ENCODE measurements at places on chromosomes 2 and 18.
A peak's percentile ranks its signal among the peaks of the same experiment; 100 is the strongest.

- no peak for DNase-seq
Observed at GRCh38 chr2:3665886-3666612, 8.0 kb downstream of the ALLC start.

- no peak for DNase-seq
Observed at GRCh38 chr2:109151519-109151918, 22.5 kb downstream of the SH3RF3 start.

DNA sequence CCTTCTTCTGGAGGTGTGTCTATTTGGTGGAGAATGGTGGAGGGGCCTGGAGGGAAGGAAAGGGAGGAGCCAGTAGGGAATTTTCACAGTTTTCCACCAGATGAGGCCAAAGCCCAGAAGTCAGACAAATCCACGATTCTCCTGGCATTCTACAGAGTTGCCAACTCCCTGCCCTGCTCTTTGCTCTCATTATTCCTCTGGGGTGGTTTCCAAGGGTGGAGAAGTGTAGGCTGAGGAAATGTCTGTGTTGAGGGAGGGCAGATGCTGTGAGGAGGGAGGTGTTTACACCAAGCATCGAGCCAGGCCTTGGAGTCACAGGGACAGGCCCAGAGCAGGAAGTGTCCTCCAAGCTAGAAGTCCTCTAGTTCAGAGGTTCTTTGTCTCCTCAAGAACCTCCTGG lies 124.1 kb upstream of the LGALSL start:
- DNase-seq, result no peak

DNA sequence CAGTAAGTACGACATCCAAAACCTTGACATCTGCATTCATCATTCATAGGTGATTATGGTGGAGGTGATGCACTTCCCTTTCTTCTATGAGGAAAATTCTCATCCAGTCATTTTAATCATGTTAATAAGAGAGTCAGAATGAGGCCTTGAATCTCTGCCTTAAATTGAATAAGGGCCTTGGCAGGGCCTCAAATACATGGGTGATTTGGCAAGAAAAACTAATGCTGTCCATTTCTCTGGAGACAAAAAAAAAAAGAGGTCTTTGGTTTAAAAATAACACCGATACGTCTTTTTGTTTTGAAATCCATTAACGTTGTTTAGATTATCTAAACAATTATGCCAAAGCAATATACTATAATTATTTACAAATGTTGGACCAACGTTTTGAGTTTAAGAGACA lies 8.1 kb downstream of the COLEC12 start:
- no peak for DNase-seq

DNA sequence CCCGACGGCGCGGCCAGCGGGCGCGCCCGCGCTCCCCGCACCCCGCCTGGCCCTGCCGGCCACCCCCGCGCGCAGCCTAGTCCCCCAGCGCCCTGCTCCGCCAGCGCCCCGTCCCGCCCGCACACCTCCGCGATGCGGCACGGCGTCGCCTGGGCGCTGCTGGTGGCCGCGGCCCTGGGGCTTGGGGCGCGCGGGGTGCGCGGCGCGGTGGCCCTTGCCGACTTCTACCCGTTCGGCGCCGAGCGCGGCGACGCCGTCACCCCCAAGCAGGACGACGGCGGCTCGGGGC lies 232 bp downstream of the SNED1 start:
- no peak for DNase-seq

- peak; percentile 27 for DNase-seq
Observed at GRCh38 chr2:236449167-236449761, 120.4 kb upstream of the ACKR3 start.

GRCh38 chr18:72867746-72868584 lies at the start of gene NETO1:
TSS of gene NETO1 (minus strand) at chr18:72867987. CDS start at chr18:72867291, 696 bp downstream.
- DNase-seq, result no peak

DNA sequence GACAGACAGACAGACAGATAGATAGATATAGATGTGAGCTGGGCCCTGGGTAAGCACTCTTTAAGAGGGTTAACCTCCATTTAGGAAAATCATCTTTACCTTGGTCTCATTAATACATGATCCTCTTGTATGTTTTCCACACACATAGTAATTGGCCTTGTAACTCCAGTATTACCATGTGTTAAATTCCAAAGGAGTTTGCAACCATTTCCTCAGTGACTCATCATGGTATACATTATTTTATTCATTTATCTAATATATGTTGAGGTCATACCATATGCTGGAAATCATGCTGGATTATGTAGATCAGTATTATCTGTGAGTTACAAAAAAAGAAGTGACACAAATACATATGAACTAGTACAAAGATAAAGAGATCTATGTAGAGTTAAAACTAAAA lies 504.3 kb downstream of the DCC start:
- DNase-seq, result no peak

GRCh38 chr2:53941749-53942148 lies 29.0 kb downstream of the PSME4 start:
- DNase-seq, result no peak

GRCh38 chr2:205771031-205771430 lies 88.7 kb downstream of the NRP2 start:
- DNase-seq, result no peak

DNA sequence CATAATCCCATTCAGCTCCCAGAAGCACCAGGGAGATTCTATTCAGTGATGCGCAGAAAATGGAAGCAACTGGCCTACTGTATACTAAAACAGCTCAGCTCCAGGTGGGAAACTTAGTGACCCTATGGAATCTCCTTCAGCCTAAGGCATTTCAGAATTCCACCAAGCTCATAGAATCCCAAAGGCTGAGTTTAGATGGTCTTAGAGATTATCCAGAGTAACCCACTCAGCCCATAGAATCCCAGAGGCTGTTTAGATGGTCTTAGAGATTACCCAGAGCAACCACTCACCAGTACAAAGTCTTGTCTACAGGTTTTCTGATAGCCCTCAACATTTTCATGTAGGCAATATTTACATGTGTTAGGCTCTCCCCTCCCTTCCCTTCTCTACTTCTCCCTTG lies 232.0 kb upstream of the SLC14A2 start:
- DNase-seq, result no peak

DNA sequence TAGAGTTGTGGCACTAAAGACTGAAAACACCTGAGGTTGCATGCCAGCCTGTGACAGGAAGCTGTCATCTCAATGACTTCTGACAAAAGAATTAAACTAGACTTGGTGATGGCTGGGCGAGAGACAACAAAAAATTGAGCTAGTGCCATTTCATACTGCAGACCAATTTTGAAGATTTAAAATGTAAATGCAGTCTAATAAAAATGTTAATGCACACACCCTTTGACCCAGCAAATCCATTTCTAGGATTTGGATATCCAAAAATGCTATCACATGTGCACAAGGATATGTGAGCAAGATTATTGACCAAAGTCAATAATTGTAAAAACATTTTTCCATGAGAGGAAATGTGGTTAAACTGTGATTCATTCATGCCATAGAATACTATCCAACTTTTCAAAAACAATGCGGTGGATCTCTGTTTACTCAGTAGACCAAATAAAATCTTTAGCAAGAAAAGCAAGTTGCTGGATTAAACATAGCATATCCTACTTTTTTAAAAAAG lies 5.6 kb downstream of the FBXO36 start:
- no peak for DNase-seq

GRCh38 chr2:71419145-71419544 lies 34.2 kb upstream of the DYSF start:
- DNase-seq, result no peak

DNA sequence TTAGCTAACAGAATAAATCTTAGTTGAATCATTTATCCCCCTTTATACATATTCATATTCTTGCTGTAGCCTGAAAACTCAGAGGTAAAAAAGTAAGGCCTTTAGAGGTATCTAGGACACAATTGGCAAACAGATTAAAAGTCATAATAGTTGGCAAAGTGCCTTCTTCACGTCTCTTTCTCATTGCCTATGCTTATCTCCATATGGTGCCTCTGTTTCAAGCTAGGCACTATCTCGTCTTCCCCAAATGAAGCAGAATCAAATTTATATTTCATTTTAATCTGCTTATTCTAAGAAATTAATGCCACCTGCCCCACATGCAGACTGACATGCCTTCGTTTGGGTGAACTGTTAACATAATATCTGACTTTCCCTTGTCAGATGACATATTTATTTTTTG lies 245.4 kb downstream of the CDH2 start:
- DNase-seq, result no peak

GRCh38 chr2:59684116-59684770 lies 869.2 kb downstream of the BCL11A start:
- DNase-seq, result no peak

DNA sequence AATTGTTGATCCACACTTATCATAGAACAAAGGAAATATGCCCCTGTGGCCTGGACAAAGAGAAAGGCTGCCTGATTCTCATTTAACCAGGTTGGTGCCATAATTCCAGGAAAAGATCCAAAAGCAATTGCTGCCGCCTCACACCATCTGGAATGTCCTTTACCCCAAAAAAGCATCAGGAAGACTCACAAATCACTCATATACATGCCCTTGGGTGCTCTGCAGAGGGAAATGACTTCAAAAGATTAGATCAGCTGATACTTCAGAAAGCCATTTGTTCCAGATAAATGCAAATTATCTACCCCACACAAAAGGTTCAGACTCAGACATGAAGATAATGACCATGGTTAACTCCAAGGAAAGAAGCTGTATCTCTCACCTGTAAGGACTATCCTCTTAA lies 285.8 kb downstream of the C1D start:
- DNase-seq, result no peak

GRCh38 chr2:114160263-114160981 lies 270.5 kb downstream of the ACTR3 start:
- DNase-seq, result no peak

DNA sequence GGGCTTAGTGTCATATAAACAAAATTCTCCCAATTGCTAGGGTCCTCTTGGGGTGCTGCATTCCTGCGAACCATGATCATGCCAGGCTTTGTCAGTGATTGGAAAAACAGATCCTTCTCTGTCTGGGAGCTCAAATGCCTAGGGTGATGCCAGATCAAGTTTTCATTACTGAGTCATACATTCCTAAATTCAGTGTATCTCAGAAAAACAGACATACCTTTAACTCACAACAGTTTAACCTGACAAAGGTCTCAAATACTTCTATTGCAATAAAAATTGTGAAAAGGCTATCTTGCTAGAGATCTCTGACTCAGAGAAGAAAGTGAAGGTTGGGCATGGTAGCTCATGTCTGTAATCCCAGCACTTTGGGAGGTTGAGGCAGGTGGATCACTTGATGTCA lies 86.9 kb downstream of the SH3YL1 start:
- peak; percentile 36 for DNase-seq

GRCh38 chr18:62347089-62347506 lies 22.0 kb downstream of the TNFRSF11A start:
- DNase-seq, result no peak

DNA sequence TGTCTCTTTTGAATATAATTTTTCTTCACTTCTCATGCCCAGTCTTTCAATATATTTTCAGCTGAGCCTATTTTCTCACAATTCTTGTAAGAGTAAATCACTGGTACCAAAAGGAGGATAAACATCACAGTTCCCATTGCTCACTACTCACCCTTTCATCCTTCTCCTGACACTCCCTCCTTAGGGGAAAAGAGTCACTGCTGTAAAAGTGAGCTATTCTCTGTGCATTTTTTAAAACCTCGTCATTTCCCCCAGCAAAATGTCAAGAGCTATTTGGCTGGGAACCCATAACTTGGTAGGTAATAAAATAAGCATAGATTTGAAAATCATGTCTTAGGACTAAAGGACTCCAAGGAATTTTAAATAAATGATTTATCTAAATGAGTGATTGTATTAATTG lies 340.1 kb upstream of the GYPC start:
- DNase-seq, result no peak

DNA sequence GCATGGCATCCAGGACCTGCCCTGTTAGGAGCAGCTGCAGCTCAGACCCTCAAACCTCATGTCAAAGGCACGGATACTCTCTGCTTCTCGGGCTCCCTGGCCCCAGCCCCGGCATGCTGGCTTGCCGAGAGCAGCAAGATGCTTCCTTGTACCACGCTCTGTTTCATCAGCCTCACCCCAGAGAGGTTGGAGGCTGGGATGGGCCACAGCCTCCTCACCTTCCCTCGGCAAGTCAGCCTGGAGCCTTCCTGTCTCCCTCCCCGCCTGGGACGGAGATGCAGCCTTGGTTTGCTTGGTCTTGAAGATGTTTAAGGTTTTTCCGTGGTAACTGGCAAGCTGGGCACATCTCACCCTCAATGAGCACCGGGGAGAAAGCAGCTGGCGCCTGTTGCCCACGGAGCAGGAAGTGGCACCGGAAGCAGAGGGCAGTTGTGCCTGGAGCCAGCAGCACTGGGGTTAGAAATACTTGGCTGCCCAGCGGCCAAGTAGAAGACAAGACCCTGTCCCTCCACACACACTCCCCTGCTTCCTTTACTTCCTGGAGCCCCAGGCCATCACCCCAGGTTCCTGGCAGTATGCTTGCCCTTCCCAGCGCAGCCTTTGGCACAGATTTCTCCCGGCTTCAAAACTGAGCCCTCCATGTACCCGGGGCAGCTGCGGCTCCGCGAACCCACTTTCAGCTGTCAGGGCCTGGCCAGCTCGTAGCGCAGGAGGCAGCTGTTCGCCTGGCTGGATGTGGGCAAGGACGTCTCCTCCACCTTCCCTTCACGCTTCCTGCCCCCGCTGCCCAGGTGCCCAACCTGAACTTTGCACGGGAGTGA lies 17.4 kb downstream of the FBLN7 start:
- no peak for DNase-seq

- no peak for DNase-seq
Observed at GRCh38 chr2:163044114-163044513, 205.5 kb upstream of the KCNH7 start.

- no peak for DNase-seq
Observed at GRCh38 chr2:146385031-146385430, 1459.8 kb upstream of the ACVR2A start.

- no peak for DNase-seq
Observed at GRCh38 chr2:32802877-32803276, 143.9 kb upstream of the LTBP1 start.

GRCh38 chr2:159272156-159272555 lies 14.3 kb downstream of the WDSUB1 start:
- no peak for DNase-seq

- no peak for DNase-seq
Observed at GRCh38 chr2:120222186-120223033, 790 bp downstream of the TMEM185B start.

- DNase-seq, result no peak
Observed at GRCh38 chr2:110843496-110843895, 111.1 kb downstream of the ACOXL start.

DNA sequence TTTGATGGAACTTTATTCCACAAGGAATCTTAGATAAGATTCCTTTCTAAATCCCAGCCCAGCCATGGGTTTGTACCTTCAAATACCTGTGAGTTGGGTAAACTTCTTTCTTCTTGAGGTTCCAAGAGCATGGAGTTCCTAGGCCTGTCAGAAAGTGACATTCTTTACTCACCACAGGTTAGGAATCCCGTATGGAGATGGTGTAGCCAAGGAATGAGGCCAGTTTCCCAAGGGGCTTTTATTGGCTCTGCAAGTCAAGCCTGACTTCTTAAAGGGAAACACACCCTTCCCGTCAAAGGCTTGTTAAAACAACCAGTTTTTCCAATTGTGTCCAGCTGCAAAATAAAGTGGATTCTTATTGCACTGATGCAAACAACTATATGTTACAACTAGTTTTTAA lies 45.8 kb downstream of the STK17B start:
- no peak for DNase-seq
